Karpas-422 (cell line): ENCODE measurements at places on chromosomes 6 and 20.

GRCh38 chr6:97726378-97726777, 443.4 kb upstream of the MMS22L start:
- no peak for DNase-seq

DNA sequence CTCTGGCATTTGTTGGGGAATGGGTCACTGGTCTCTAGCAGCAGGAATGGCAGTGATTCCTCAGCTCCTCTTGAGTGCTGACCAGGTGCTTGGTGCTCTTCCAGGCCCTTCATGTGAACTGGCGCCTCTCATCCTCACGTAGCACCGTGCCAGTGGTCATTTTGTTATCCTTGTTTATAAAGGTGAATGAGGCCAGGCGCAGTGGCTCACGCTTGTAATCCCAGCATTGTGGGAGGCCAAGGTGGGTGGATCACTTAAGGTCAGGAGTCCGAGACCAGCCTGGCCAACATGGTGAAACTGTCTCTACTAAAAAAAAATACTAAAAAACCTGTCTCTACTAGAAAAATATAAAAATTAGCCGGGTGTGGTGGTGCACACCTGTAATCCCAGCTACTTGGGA, 301.3 kb downstream of the QKI start:
- no peak for DNase-seq

GRCh38 chr6:15253203-15254022, 7.5 kb downstream of the JARID2 start:
- DNase-seq: no peak

GRCh38 chr6:3227363-3228045, at the start of gene TUBB2B:
Gene TUBB2B, minus strand, starts transcription at chr6:3227653. Its CDS starts 110 bp downstream, at chr6:3227543.
- peak; percentile 5 for DNase-seq

- no peak for DNase-seq
These were observed 101.4 kb downstream of the BMP2 start for GRCh38 chr20:6868861-6869260.

- DNase-seq: peak; percentile 91
These were observed 4.9 kb downstream of the PKIG start for GRCh38 chr20:44587035-44587980.

DNA sequence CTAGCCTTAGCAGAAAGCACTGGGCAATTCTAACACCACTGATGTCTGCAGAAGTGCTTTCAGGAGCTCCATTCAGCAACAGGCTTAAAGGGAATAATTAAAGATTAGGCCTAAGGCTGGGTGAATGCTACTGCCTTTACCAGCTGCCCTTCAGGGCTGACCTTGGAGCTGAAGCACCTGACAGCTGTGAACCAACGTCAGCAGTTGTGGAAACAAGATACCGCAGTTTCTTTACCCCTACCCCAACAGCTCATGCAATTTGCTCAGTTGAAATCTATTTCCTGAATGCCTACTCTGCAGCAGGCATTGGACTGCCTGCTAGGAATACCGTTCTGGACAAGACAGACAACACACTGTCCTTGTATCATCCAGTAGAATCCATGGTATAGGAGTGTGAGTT, 51.5 kb upstream of the ADTRP start:
- DNase-seq: no peak

- DNase-seq: no peak
These were observed 276.3 kb downstream of the CD83 start for GRCh38 chr6:14393910-14394309.

DNA sequence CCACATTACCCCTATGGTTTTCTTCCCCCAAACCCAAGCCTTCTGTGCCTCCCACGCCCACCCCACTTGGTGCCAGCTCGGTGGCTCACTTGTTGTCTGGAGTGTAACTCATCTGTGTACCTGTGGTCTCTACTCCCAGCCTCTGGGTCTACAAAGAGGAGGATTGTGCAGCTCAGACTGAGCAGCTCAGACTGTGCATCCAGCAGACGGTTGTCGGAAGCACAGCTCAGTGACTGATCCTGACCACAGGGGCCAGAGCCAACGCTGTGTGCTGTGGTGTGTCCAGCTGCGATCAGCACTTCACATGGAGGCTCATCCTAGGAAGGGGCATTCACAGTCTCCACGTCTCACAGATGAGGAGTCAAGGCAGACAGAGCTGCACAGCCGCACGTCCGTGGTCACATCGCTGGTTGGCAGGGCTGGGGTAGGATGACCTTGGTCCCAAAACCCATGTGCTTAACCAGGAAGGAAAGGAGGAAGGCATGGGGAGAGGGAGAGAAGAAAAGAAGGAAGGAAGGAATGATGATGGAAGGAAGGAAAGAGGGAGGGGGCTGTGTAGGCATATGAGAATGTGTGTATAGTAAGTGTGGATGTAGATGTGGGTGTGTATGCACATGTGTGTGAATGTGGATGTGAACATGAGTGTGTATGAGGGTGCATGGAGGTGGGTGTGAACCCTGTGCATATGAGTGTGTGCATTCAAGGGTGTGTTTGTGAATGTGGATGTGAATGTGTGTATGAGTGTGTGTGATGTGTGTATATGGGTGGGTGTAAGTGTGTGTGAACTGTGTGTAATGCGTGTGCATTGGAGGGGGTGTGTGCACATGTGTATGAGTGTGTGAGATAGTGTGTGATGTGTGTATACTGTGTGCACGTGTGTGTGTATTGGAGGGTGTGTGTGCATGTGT, 28.2 kb upstream of the STX16 start:
- no peak for DNase-seq

GRCh38 chr6:91063362-91063761, 476.5 kb upstream of the MAP3K7 start:
- no peak for DNase-seq

DNA sequence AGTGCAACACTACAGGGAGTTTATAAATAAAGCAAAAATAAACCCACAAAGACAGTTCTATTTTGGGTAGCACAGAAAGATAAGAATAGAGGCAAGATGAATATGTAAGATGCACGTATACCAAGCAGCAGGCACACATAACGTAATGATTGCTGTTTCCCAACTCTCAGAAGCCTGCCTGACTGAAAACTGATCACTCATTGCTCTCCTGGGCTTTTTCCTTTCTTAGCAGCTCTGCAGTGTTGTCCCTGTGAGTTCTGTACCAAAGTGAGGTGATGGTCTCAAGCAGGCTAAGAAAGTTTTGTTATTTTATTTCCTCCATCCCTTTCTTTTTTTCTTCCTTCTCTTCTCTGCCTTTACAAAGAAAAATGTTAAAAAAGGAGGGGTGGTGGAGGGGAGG, 522.0 kb upstream of the MAN1A1 start:
- no peak for DNase-seq

GRCh38 chr6:167735951-167736288, 90.8 kb upstream of the AFDN start:
- no peak for DNase-seq

DNA sequence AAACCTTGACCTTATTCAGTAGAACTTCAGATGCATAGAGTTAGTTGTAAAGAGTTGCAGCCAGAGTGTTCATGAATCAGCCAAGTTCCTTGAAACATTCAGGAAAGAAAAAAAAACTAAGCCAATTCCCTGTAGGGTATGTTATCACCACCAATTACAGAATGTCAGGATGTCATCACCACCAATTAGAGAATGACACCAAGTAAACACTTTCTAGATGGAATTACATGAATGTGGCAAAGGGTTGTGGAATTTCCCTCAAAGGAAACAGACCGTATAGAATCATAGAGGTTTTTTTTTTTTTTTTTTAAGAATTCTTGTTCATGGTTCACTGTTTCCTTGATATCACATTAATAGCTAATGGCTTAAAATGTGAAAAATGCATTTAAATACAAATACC, 472.1 kb upstream of the RNF217 start:
- no peak for DNase-seq

GRCh38 chr6:53527249-53527765, 17.6 kb downstream of the GCLC start:
- no peak for DNase-seq
